RPMI7951 (cell line): ENCODE measurements at places on chromosomes 3 and 15. TPM values are rescaled to one million over a fixed set of nuclear protein-coding genes. Genes with fewer than 3 reads are reported as not detected.

EXD1 gene
- total RNA-seq, result not detected in 2 replicates

GPR62 gene
- total RNA-seq, result not detected in 2 replicates

MRPL46 gene
- total RNA-seq, result 24.9 and 51.0 TPM in 2 replicates

PDCD6IP gene
- 107 and 120 TPM in 2 replicates for total RNA-seq

C3orf70 gene
- 8.2 and 8.4 TPM in 2 replicates for total RNA-seq

HHATL gene
- total RNA-seq, result not detected in 2 replicates

CRABP1 gene
- total RNA-seq, result 0.29 TPM in 1 of 2 replicates, not detected in the other

CFAP20DC gene
- total RNA-seq, result 11.3 and 12.0 TPM in 2 replicates

SPATA12 gene
- 0.39 TPM in 1 of 2 replicates, not detected in the other for total RNA-seq

CILP gene
- 0.10 TPM in 1 of 2 replicates, not detected in the other for total RNA-seq

IL17RD gene
- 8.8 and 18.7 TPM in 2 replicates for total RNA-seq

CAPN3 gene
- total RNA-seq, result not detected in 2 replicates

DPPA4 gene
- total RNA-seq, result 0.10 and 0.60 TPM in 2 replicates

ROPN1B gene
- 1.2 and 1.3 TPM in 2 replicates for total RNA-seq

ANKRD63 gene
- total RNA-seq, result not detected in 2 replicates

FSTL1 gene
- 328 and 354 TPM in 2 replicates for total RNA-seq

XYLB gene
- total RNA-seq, result 7.1 and 7.3 TPM in 2 replicates

SLC6A6 gene
- total RNA-seq, result 58.6 and 59.0 TPM in 2 replicates

BCL2A1 gene
- 3.0 and 5.2 TPM in 2 replicates for total RNA-seq

C3orf18 gene
- total RNA-seq, result 15.5 and 16.0 TPM in 2 replicates

SPPL2A gene
- 117 and 125 TPM in 2 replicates for total RNA-seq

GP5 gene
- total RNA-seq, result not detected in 2 replicates

SEMA3B gene
- total RNA-seq, result 3.1 and 5.6 TPM in 2 replicates

ZNF710 gene
- 5.5 and 5.6 TPM in 2 replicates for total RNA-seq

CLDN11 gene
- 32.3 and 34.4 TPM in 2 replicates for total RNA-seq

TMEM212 gene
- not detected in 2 replicates for total RNA-seq

KBTBD12 gene
- not detected in 2 replicates for total RNA-seq

RRP9 gene
- 29.0 and 37.6 TPM in 2 replicates for total RNA-seq

GHSR gene
- total RNA-seq, result not detected in 2 replicates

MLF1 gene
- total RNA-seq, result 32.0 and 35.5 TPM in 2 replicates

CKMT1B gene
- total RNA-seq, result not detected in 2 replicates

LRRC3B gene
- not detected in 2 replicates for total RNA-seq

COL6A5 gene
- total RNA-seq, result not detected in 2 replicates
